HS-5 (cell line): ENCODE measurements at places on chromosomes 12 and 14.

DNA sequence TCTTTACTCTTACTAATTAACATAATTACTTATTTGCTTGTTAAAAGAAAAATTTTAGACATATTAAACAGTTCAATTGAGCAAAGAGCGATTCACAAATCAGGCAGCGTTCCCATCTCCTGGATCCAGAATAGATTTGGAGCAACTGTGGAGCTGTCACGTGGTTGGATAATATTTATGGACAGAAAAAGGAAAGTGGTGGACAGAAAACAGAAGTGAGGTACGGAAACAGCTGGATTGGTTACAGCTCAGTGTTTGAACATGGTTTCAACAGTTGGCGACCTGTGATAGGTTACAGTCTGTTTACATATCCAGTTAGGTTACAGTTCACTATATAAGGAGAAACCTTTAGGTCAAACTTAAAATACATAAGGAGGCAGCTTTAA is 19.7 kb upstream of the FAM234B start:
- no peak for DNase-seq

DNA sequence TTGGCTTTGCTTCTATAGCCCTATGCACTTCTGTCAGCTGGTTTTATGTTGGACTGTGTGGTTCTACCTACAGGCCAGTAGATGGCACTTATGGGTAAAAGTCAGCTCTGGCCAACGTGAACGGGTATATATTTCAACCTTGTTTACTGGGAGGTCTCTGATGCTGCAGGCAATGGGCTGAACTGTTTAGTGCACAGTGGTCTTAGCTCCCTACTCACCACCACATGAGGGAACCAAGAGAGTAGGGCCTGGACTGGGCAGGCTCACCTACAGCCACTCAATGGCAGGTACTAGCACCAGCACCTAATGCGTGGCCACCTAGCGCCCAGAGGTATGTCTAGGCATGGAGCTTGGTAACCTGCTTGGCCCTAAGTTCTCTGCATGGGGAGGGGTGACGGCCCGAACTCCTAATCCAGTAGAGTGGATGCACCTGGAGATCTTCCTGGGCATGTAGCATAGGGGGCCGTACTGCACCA is 481.8 kb downstream of the TMEM117 start:
- DNase-seq = peak; percentile 3

- no peak for DNase-seq
Measured at GRCh38 chr12:50162230-50162629, 4.9 kb downstream of the CERS5 start.

- DNase-seq = no peak
Measured at GRCh38 chr12:101620762-101621133, 26.0 kb downstream of the MYBPC1 start.

- no peak for DNase-seq
Measured at GRCh38 chr14:24096545-24097181, 2.6 kb downstream of the PCK2 start.

GRCh38 chr12:89126712-89127111 is 225.6 kb downstream of the DUSP6 start:
- DNase-seq = peak; percentile 39

DNA sequence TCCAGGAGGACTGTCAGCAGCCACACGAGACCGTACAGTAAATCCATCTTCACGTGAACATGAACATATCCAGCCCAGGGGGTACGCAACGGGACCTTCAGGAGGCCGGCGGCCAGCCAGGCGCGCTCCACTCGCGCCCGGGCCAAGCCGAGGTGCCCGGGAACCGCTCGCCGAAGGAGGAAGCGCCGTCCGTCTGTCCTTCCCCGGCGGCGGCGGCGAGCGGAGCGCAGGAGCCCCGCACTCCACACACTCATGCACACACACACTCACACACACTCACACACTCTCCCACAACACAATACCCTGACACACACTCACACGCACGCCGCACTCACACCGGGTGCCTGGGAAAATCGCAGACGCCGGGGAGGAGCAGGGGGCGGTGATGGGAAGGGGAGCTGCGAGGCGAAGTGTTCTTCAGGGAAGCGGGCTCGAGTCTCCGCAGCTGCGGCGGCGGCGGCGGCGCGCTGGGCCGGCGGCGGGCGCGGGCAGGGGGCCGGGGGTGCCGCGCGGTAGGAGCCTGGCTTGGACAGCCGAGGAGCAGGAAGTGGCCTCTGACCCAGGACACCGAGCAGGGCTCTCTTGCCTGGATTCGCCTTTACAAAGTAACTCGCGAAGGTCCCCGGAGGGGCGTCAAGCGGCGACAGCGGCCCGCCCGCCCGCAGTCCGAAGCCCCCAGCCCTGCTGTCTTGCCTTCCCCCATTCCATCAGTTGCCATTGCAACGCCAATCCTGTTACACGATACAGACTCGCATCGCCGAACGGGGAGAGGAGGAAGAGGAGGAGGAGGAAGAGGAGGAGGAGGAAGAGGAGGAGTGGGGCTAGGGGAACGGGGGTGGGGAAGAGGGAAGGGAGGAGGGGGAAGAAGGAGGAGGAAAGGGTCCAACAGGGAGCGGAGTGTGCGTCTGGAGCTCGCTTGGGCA is 601 bp downstream of the MDGA2 start:
- DNase-seq = no peak

GRCh38 chr12:128864516-128865186 is 11.4 kb downstream of the GLT1D1 start:
- DNase-seq = no peak

GRCh38 chr12:128811806-128812205 is 12.0 kb downstream of the SLC15A4 start:
- DNase-seq = no peak
